ENCODE measurements at places on chromosomes 7 and 10. TPM values are rescaled to one million over a fixed set of nuclear protein-coding genes. Genes with fewer than 3 reads are reported as not detected.
A peak's percentile ranks its signal among the peaks of the same experiment; 100 is the strongest.

DNA sequence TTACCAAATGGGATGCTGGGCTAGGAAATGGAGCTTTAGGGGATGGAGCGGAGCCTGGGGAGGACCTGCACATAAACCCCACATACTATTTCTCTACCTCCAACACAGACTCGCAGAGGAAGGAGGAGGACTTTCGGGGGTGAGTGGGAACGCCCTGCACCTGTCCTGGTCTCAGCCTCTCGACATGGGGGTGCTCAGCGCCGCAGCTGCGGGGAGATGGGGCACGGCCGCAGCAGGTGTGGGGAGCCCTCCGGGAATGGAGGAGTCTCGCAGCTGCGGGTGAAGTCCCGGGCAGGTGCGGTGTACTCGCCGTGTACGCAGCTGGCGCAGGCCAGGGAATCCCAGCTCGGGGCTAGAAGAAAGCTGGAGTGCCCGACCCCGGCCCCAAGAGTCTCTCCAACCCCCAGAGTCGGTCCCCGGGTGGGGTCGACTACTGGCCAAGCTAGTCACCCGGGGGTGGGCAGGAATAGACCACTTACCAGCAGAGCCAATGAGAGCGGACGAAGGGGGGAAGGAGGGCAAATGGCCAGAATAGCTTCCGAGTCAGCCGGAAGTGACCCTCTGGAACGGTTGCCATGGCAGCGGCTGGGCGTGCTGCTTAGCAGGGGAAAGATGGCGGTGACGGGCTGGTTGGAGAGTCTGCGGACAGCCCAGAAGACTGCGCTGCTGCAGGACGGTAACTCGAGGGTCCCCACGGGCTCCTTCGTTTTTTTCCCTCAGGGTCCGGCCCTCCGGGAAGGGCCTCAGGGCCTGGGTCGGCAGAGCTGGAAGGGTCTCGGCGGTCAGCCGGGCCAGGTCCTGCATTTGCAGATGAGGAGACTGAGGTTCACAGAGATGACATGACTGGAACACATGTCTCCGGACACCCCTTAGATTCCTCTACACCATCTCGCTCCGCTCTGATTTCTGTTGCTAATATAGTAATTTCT lies at the start of the genes DPCD and POLL:
TSS of gene DPCD (plus strand) at position 597 of the 929 bp plus-strand sequence. CDS start at position 613, 16 bp downstream.
TSS of gene POLL (minus strand) at position 533 of the 929 bp plus-strand sequence. CDS start 897 bp downstream, outside the sequence.
- H3K4me1 ChIP-seq: peaks cover 10% of the 10 kb centered on the region
- H3K27me3 ChIP-seq: no peaks in the 10 kb centered on the region
- peak within 1 kb of the TSS; percentile 63 for H3K27ac ChIP-seq
- peak; percentile 91 for DNase-seq

- H3K4me1 ChIP-seq: peaks cover 19% of the 10 kb centered on the region
- no peaks in the 10 kb centered on the region for H3K36me3 ChIP-seq
- no peak overlapping the region for H3K27ac ChIP-seq
- no peak overlapping the region for H3K4me3 ChIP-seq
- DNase-seq: no peak
These were observed 24.4 kb upstream of the PPIF start for GRCh38 chr10:79322616-79323543.

GRCh38 chr10:114519306-114519669 lies 115.0 kb upstream of the AFAP1L2 start:
- H3K4me3 ChIP-seq: 0 out of 2 replicates have a peak overlapping the region, but pooled peaks have one; percentile 0
- DNase-seq: peak; percentile 35
- H3K27ac ChIP-seq: peak overlapping the region; percentile 12
- H3K4me1 ChIP-seq: peaks cover 43% of the 10 kb centered on the region
- H3K36me3 ChIP-seq: no peaks in the 10 kb centered on the region

DNA sequence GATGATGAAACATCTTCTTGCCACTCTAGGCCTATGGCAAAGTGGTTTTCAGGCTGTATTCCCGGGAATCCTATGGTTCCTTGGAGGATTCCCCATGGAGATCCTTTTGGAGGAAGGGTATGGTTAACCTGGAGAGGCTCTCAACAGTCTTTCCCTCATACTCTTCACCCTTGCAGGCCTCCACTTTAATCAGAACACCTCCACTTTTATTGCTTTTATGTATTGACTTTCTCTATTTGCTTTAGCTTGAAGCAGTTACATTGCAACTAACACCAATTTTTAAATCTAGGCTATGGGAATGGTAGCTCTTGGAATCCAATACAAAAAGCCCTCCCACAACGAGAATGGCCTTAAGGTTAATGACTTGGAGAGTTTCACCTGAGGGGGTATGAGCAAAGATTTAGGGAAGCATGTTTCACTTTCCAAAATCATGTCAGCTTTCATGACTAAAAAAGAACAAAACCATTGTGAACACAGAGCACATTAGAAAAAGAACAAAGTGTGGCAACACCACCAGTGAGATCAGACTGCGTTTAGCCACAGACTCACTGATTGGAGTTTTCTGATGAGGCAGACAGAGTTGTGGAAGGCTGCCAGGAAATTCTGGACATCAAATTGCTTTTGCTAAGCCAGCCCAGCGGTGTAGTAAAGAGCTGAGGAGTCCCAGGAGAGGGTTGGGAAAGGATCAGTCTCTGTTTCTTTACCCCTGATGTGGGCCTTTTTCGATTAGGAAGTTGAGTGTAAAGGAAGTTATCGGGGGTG lies 130.4 kb upstream of the BMPER start:
- H3K4me3 ChIP-seq: no peak overlapping the region
- H3K36me3 ChIP-seq: no peaks in the 10 kb centered on the region
- H3K27ac ChIP-seq: no peak overlapping the region
- no peak for DNase-seq
- H3K4me1 ChIP-seq: no peaks in the 10 kb centered on the region

- no peak for DNase-seq
- no peaks in the 10 kb centered on the region for H3K36me3 ChIP-seq
- H3K27ac ChIP-seq: no peak overlapping the region
- H3K27me3 ChIP-seq: peaks cover 23% of the 10 kb centered on the region
- no peaks in the 10 kb centered on the region for H3K4me1 ChIP-seq
These were observed 40.5 kb upstream of the TMEM273 start for GRCh38 chr10:49228677-49229076.

- no peaks in the 10 kb centered on the region for H3K27me3 ChIP-seq
- H3K27ac ChIP-seq: peak overlapping the region; percentile 100
- DNase-seq: no peak
- H3K4me3 ChIP-seq: peak overlapping the region; percentile 91
These were observed 1.8 kb downstream of the TNRC18 start for GRCh38 chr7:5421714-5422395.

DNA sequence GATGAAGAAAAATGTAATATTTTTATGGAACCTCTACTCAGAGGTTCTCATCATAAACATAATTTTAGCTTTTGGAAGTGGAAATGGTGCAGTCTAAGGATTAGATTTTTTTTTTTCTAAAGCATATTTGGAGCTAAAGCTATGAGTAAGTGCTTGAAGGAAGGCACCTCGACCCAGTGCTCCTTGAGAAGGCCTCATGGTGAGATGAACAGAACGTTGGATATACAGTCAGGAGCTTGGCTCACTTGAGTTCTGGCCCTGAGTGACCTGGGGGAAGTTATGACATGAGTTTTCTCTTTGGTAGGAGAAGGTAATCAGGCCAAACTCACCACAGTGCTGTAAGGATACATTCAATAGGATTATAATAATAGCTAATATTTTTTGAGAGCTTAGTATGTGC lies 163.3 kb downstream of the JCAD start:
- H3K27ac ChIP-seq: no peak overlapping the region
- H3K27me3 ChIP-seq: no peaks in the 10 kb centered on the region
- no peak for DNase-seq
- H3K4me1 ChIP-seq: no peaks in the 10 kb centered on the region
- no peaks in the 10 kb centered on the region for H3K36me3 ChIP-seq

- no peak overlapping the region for H3K4me3 ChIP-seq
- H3K27me3 ChIP-seq: no peaks in the 10 kb centered on the region
- no peaks in the 10 kb centered on the region for H3K36me3 ChIP-seq
- H3K27ac ChIP-seq: no peak overlapping the region
- DNase-seq: no peak
- peaks cover 8% of the 10 kb centered on the region for H3K4me1 ChIP-seq
These were observed 57.3 kb downstream of the NRP1 start for GRCh38 chr10:33277135-33277536.

GRCh38 chr7:130476297-130477150 lies 15.4 kb upstream of the MEST start:
- H3K27ac ChIP-seq: no peak overlapping the region
- H3K27me3 ChIP-seq: no peaks in the 10 kb centered on the region
- H3K36me3 ChIP-seq: no peaks in the 10 kb centered on the region
- no peaks in the 10 kb centered on the region for H3K4me1 ChIP-seq
- no peak overlapping the region for H3K4me3 ChIP-seq
- no peak for DNase-seq

GRCh38 chr10:124678557-124679240 lies 65.5 kb downstream of the FAM53B start:
- no peak for DNase-seq
- H3K4me1 ChIP-seq: no peaks in the 10 kb centered on the region
- no peaks in the 10 kb centered on the region for H3K36me3 ChIP-seq

DNA sequence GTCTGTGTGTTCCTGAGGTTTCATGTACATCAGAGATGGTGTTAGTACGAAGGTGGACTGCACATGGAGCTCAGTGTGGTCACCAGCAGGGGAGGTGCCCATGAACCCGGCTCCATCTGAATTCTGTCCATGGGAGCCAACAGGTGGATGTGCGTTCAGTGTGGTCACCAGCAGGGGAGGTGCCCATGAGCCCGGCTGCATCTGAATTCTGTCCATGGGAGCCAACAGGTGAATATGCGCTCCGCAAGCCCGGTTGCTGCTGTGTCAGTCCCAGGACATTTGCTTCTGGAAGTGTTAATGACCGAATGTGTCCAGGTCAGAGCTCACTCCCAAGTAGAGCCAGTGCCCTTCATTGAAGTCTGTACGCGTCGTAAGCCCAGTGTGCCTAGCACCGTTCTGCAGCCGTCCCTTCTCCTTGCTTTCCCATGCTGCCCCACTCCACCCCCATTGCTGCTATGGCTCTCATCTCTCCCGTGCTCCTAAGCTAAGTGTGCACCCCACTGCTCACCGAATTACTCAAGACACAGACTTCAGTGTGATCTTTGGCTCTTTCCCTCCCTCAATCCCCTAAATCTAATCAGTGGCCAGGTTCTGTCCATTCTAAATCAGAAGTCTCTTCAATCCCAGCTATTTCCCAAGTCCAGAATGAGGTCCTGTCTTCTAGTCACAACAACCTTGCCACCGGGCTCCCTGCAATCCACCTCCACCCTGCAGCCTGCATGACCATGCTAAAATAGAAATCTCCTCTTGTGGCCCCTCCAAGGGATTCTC lies 352.4 kb downstream of the TCERG1L start:
- H3K36me3 ChIP-seq: no peaks in the 10 kb centered on the region
- H3K4me3 ChIP-seq: no peak overlapping the region
- H3K27me3 ChIP-seq: no peaks in the 10 kb centered on the region
- H3K4me1 ChIP-seq: no peaks in the 10 kb centered on the region
- H3K27ac ChIP-seq: no peak overlapping the region

GRCh38 chr7:2049782-2050510 lies 182.8 kb downstream of the MAD1L1 start:
- no peak overlapping the region for H3K4me3 ChIP-seq
- H3K27me3 ChIP-seq: no peaks in the 10 kb centered on the region
- H3K27ac ChIP-seq: no peak overlapping the region
- no peaks in the 10 kb centered on the region for H3K4me1 ChIP-seq

DNA sequence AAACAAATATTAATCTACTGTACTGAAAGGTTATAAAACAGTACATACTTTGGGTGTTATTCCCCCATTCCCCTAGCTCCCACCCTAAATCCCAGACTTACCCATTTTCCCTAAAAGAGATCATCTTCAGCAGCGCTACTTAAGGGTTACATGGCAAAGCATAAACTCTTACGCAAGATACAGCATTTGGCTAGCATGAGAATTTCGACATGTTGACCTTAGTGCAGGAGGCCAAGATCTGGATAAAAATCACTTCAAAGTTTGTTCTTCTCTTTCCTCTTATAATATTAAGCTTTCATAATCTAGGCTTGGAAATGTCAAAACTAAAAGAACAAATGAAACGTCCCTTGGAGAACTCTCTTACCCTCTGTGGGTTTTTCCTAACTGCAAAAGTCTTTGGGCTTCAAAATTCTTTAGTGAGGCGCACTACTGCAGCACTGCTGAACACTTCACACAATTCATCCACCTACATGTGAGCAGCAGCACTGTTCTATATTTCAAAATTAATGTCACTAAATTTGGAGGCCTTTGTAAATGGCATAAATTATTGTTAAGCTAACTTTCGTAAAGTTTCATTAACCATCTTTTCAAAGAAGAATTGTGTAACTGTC lies 59.5 kb upstream of the PDLIM1 start:
- H3K4me3 ChIP-seq: no peak overlapping the region
- no peaks in the 10 kb centered on the region for H3K36me3 ChIP-seq
- no peak overlapping the region for H3K27ac ChIP-seq
- no peaks in the 10 kb centered on the region for H3K27me3 ChIP-seq

GRCh38 chr7:94195813-94196212 lies 191.7 kb upstream of the BET1 start:
- no peak overlapping the region for H3K4me3 ChIP-seq
- no peaks in the 10 kb centered on the region for H3K36me3 ChIP-seq
- no peak overlapping the region for H3K27ac ChIP-seq

- H3K27ac ChIP-seq: no peak overlapping the region
- H3K27me3 ChIP-seq: no peaks in the 10 kb centered on the region
- DNase-seq: no peak
These were observed 54.9 kb downstream of the PTEN start for GRCh38 chr10:87918254-87918859.

- H3K4me3 ChIP-seq: no peak overlapping the region
- no peaks in the 10 kb centered on the region for H3K27me3 ChIP-seq
- no peak for DNase-seq
- no peaks in the 10 kb centered on the region for H3K4me1 ChIP-seq
- H3K27ac ChIP-seq: no peak overlapping the region
- no peaks in the 10 kb centered on the region for H3K36me3 ChIP-seq
These were observed 218.5 kb downstream of the GRID1 start for GRCh38 chr10:86148117-86148516.

- no peak overlapping the region for H3K27ac ChIP-seq
- no peaks in the 10 kb centered on the region for H3K27me3 ChIP-seq
- no peak overlapping the region for H3K4me3 ChIP-seq
- H3K36me3 ChIP-seq: peaks cover 53% of the 10 kb centered on the region
- no peaks in the 10 kb centered on the region for H3K4me1 ChIP-seq
These were observed 23.6 kb upstream of the SEMA4G start for GRCh38 chr10:100945754-100946153.

DNA sequence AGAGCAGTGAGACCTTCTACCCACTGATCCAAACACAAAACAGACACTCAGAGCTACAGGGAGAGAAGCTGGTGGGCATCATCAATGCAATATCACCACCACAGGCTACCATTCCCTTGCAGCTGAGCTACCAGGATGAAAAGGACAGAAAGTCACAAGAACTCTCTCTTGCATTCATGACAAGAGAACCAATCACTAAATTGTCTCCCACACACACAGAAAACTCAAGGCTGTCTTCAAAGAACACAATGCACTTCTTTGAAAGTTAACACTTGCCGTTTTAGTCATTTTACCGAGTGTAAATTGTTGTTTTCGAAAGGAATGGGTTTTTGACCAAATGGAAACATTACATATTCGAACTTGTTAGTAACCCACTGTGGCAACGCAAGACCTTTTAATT lies 626.6 kb downstream of the SORCS1 start:
- no peak overlapping the region for H3K27ac ChIP-seq
- H3K36me3 ChIP-seq: no peaks in the 10 kb centered on the region
- H3K27me3 ChIP-seq: no peaks in the 10 kb centered on the region
- H3K4me1 ChIP-seq: no peaks in the 10 kb centered on the region
- H3K4me3 ChIP-seq: no peak overlapping the region

The LIPK gene
- total RNA-seq: not detected

The SPDYE2B gene
- total RNA-seq: not detected

Data from HCT116 (cell line).